T-cell (primary cell): ENCODE measurements at places on chromosomes 16 and 17. TPM values are rescaled to one million over a fixed set of nuclear protein-coding genes. Genes with fewer than 3 reads are reported as not detected.

DNA sequence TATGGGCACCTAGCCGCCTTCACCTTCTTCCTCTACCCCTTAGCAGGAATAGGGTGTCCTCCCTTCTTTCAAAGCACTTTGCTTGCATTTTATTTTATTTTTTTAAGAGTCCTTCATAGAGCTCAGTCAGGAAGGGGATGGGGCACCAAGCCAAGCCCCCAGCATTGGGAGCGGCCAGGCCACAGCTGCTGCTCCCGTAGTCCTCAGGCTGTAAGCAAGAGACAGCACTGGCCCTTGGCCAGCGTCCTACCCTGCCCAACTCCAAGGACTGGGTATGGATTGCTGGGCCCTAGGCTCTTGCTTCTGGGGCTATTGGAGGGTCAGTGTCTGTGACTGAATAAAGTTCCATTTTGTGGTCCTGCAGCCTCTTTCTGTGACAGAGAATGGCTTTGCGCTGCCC, 4.6 kb downstream of the TMUB2 start:
- H3K4me3 ChIP-seq = no peak overlapping the region
- no peak overlapping the region for H3K27ac ChIP-seq
- peaks cover 56% of the 10 kb centered on the region for H3K36me3 ChIP-seq

DNA sequence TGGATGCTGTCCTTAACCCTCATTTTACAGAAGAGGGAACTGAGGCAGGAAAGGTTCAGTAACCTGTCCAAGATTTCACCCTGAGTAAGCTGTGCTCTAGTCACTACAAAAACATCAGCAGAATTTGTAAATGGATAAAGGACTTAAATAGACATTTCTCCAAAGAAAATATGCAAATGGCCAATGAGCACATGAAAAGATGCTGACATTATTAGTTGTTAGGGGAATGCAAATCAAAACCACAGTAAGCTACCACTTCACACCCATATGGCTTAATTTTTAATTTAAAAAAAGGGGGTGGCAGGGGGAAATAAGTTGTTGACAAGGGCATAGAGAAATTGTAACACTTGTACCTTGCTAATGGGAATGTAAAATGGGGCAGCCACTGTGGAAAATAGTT, 51.4 kb downstream of the C17orf67 start:
- no peak overlapping the region for H3K4me3 ChIP-seq
- no peaks in the 10 kb centered on the region for H3K27me3 ChIP-seq
- peaks cover 15% of the 10 kb centered on the region for H3K4me1 ChIP-seq
- H3K36me3 ChIP-seq = no peaks in the 10 kb centered on the region
- no peak for DNase-seq

DNA sequence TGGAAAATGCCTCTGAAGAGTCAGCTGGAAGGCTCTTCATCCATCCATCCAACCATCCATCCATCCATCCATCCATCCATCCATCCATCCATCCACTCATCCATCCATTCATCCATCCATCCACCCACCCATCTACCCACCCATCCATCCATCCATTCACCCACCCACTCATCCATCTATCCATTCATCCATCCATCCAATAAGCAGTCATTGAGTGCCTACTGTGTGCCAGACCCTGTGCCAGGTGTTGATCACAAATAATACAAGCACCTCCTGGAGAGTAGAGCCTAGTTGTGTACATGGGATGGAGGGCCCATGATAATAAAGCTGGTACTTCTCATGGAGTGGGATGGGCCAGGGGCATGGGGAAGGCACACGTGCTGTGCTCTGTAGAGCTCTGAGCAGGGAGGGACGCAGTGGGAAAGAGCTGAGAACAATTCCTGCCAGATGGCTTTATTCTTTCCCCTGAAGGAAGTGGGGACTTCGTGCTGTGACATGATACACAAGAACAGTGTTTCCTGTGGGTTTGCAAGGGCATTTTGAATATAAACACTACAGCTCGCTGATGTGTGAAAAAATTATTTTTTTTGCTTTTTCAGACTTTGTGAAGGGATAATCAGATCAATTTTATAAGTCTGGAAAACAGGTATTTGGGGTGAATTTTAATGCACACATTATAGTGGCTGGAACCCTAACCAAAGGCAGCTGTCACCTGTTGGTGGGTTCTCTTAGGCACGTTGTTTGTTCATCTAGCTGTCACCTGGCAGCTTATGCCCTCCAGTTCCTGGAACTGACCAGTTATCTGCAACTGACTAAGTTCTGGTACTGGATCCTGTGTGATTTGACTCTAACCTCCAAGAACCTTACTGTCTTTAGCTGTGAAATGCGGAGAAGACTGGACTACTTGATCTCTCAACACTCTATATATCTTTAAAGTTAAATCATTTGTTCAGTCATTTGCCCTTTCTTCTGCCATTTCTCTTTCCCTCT, 61.3 kb downstream of the PRKCB start:
- no peaks in the 10 kb centered on the region for H3K27me3 ChIP-seq
- H3K27ac ChIP-seq = peak overlapping the region; percentile 18
- H3K4me1 ChIP-seq = peaks cover 21% of the 10 kb centered on the region
- no peaks in the 10 kb centered on the region for H3K36me3 ChIP-seq

The GCGR gene
- total RNA-seq = not detected

The EME1 gene
- 1.4 TPM for total RNA-seq

The NPIPB8 gene
- total RNA-seq = 0.76 TPM

- no peak overlapping the region for H3K27ac ChIP-seq
- H3K4me1 ChIP-seq = no peaks in the 10 kb centered on the region
- H3K36me3 ChIP-seq = no peaks in the 10 kb centered on the region
- H3K4me3 ChIP-seq = no peak overlapping the region
- peaks cover 2% of the 10 kb centered on the region for H3K27me3 ChIP-seq
Measured at GRCh38 chr17:19260958-19261357, 23.8 kb downstream of the EPN2 start.

The EZH1 gene
- total RNA-seq = 87.1 TPM

GRCh38 chr16:65213866-65214595, 92.2 kb upstream of the CDH11 start:
- H3K4me1 ChIP-seq = no peaks in the 10 kb centered on the region
- no peak for DNase-seq
- H3K4me3 ChIP-seq = no peak overlapping the region
- H3K27me3 ChIP-seq = no peaks in the 10 kb centered on the region

DNA sequence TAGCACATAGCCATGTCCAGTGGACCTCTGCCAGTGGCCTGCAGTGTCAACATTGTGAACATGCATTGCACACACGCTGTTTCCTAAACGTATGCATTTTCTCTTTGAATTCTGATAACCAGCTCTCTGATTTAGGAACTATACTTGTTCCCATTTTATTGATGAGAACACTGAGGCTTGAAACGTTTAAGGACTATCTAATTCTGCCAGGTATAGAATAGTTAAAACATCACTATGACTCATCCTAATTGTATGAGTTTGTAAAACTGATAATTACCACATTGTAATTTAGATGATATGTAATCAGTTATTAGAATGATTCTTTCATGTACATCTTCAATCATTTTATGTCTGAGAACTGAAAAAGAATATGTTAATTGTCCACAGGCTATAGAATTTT, 3.1 kb downstream of the BEAN1 start:
- H3K27ac ChIP-seq = no peak overlapping the region
- H3K36me3 ChIP-seq = no peaks in the 10 kb centered on the region
- peaks cover 18% of the 10 kb centered on the region for H3K4me1 ChIP-seq
- DNase-seq = no peak

DNA sequence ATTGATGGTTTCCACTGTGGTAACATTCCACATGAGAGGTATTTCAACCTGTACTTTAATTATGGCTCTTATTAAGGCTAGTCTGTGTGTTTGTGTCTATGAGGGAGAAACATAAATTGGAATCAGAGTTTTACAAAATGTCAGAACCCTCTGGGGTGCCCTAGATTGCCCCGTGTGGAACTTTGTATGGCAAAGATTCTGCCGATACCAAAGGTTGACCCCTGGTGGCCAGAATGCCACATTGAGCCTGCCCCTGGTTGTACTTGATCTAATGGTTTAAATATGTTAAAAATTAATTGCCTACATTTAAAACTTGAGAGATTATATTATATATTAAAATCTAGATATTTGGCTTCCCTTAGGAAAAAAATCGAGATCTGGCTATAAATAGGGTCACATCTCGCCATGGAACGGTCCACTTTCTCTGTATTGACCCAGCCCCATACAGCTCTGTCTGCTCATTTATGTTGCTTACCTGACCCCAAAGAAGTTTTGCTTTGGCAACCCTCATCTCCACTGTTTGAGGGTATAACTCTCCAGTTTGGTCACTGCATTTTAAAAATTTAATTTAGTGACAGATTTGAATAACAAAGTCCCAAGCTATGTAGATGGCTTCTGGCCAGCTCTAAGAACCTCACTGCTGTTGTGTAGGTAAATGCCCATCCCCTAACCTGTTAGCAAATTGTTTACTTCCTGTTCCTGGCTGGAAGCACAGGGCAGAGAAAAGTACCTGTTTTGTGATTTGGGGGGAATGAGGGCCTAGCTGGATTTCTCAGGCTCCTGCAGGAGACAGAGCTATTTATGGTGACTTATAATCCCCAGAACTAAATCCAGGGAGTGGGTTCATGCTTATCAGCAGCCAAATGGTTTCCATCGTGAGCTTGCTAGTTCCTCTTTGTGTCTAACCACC, 95.0 kb downstream of the PLCG2 start:
- H3K4me3 ChIP-seq = no peak overlapping the region
- no peaks in the 10 kb centered on the region for H3K36me3 ChIP-seq
- peak; percentile 62 for DNase-seq

DNA sequence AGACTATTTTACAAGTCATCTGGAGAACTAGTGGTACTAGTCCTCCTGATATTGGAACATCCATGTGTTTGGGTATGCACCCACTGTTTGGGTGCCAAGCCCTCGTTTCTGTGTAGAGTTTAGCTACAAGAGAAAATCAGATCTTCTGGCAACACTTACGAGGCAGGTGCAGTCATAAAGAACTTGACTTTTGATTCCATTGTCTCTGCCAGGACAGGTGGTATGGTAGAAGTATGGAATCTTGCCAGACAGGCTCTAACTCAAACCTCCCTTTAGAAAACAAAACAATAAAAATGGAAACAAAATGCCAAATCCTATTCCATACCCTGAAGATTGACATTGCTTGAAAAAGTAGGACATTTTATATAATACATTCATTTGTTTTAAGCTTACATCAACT, 16.0 kb downstream of the RNF43 start:
- no peak overlapping the region for H3K27ac ChIP-seq
- no peaks in the 10 kb centered on the region for H3K36me3 ChIP-seq
- H3K4me3 ChIP-seq = no peak overlapping the region
- no peak for DNase-seq
- no peaks in the 10 kb centered on the region for H3K4me1 ChIP-seq

The CES3 gene
- total RNA-seq = 0.10 TPM

The GRAP gene
- 74.0 TPM for total RNA-seq

The CIBAR2 gene
- total RNA-seq = not detected

The ZNF205 gene
- total RNA-seq = not detected

GRCh38 chr17:48515925-48516900, 14.6 kb downstream of the HOXB1 start:
- no peak overlapping the region for H3K27ac ChIP-seq
- no peaks in the 10 kb centered on the region for H3K4me1 ChIP-seq
- no peak for DNase-seq
- no peaks in the 10 kb centered on the region for H3K36me3 ChIP-seq
- H3K4me3 ChIP-seq = no peak overlapping the region

- H3K36me3 ChIP-seq = peaks cover 54% of the 10 kb centered on the region
- no peak overlapping the region for H3K4me3 ChIP-seq
Measured at GRCh38 chr17:80385046-80385445, 29.9 kb upstream of the ENDOV start.

DNA sequence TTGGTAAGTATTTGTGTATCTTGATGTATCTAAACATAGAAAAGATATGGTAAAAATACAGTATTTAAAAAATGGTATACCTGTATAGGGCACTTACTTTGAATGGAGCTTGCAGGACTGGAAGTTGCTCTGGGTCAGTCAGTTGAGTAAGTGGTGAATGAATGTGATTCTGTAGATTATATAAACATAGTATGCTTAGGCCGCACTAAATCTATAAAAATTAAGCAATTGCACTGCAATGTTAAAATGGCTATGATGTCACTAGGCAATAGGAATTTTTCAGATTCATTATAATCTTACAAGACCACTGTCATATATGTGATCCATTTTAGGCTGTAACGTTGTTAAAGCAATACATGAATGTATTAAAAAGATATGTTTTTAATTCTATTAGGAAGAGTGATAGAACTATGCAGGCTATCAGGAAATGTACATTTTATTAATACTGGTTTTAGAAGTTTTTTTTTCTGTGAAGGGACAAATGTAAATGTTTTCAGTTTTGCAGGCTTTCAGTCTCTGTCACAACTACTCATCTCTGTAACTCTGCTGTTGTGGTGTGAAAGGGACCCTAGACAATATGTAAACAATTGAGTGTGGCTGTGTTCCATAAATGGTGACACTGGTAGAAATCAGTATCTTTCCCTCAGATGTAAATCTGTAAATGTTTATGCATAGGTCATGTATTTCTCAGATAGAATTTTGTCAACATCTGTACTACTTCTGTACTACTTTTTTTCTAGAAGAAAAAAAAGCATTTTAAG, 10.5 kb downstream of the CBFB start:
- no peak for DNase-seq
- no peaks in the 10 kb centered on the region for H3K27me3 ChIP-seq
- no peak overlapping the region for H3K27ac ChIP-seq
- H3K4me3 ChIP-seq = no peak overlapping the region
- H3K4me1 ChIP-seq = peaks cover 7% of the 10 kb centered on the region

GRCh38 chr17:40520991-40521453, 19.6 kb upstream of the TNS4 start:
- no peak overlapping the region for H3K27ac ChIP-seq
- peaks cover 64% of the 10 kb centered on the region for H3K4me1 ChIP-seq
- no peaks in the 10 kb centered on the region for H3K36me3 ChIP-seq
- no peaks in the 10 kb centered on the region for H3K27me3 ChIP-seq
- H3K4me3 ChIP-seq = no peak overlapping the region
- no peak for DNase-seq

The GGA2 gene
- total RNA-seq = 111 TPM

DNA sequence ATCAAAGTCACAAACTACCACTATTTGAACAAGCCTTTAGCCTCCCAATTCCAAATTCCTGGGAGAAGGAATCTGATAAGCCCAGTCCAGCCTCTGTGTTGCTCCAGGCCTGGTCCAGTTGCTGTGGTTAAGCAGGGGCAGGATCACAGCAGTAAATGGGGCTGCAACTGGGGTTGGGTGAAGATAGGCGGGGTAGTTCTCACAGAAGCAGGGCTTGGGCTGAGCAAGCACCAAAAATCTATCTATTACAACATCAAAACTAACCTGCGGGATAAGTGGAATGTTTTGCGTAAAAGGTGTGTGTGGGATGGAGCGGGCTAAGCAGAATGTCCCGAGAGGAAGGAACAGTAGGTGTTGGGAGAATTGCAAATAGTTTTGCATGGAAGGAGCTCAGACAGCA, 23.0 kb upstream of the RNF135 start:
- H3K4me3 ChIP-seq = no peak overlapping the region
- no peaks in the 10 kb centered on the region for H3K36me3 ChIP-seq
- H3K4me1 ChIP-seq = no peaks in the 10 kb centered on the region
- H3K27me3 ChIP-seq = no peaks in the 10 kb centered on the region

The CD19 gene
- 6.6 TPM for total RNA-seq

The MPV17L gene
- not detected for total RNA-seq

The GPR142 gene
- total RNA-seq = not detected

- H3K4me1 ChIP-seq = no peaks in the 10 kb centered on the region
- H3K27me3 ChIP-seq = no peaks in the 10 kb centered on the region
- no peak overlapping the region for H3K27ac ChIP-seq
- no peak for DNase-seq
- H3K4me3 ChIP-seq = no peak overlapping the region
Measured at GRCh38 chr16:51641191-51641765, 490.2 kb upstream of the SALL1 start.

The PLXDC1 gene
- 9.0 TPM for total RNA-seq
